ENCODE measurements at places on chromosomes 5 and 9.
A peak's percentile ranks its signal among the peaks of the same experiment; 100 is the strongest.

DNA sequence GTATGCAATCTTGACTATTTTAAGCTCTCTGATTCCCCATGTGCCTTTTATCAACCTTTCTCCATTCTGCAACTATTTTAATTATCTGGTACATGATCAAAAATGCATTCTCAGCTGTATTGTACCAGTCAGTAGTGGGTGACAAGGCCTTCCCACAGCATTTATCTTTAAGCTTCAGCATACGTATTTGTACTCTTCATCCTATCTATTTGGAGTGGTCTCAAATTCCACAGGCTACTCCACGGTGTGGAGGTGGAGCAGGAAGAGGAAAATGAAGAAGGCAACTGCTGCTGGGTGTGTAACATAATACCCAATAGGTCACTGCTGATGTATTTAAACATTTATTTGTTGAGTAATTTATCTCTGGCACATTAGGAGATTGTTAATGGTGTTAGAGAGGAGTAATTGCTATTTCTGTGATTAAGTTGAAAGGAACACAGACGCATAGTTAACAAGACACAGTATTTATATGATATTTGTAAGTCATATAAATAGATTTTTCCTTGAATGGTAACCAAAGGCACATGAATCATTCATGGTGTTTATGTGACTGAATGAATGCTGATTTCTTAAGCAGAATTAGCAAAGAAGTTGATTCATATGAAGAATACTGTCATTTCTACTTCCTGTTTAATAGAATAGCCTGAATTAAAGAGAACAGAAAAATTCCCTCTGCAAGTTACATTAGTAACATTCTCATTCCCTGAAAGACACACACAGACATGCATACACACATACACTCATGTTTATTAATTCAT lies 153.8 kb upstream of the NR3C1 start:
- DNase-seq: no peak

GRCh38 chr5:149438711-149439132 lies 59.6 kb upstream of the IL17B start:
- DNase-seq: no peak

- peak; percentile 51 for DNase-seq
Observed at GRCh38 chr9:83220730-83221129, 157.8 kb upstream of the RASEF start.

DNA sequence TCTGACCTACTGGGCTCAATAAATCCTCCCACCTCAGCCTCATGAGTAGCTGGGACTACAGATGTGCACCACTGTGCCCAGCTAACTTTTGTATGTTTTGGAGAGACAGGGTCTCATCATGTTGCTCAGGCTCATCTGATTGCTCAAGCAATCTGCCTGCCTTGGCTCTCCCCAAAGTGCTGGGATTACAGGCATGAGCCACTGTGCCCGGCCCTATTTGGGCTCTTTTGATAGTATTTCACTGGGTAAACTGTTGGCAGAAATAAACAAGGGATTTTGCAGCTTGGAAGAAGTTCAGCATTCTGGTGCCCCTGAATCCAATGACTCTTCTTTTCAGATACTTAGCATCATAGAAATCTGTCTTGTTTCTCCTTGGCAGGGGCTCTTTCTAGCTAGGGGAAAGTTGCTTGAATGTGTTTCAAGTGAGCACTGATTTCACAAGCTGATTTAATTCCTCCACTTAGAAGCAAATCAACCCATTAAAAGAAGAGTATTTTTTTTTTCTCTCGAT lies 146.8 kb downstream of the PAPPA start:
- no peak for DNase-seq

- no peak for DNase-seq
Observed at GRCh38 chr5:137651022-137651421, 84.9 kb downstream of the KLHL3 start.

DNA sequence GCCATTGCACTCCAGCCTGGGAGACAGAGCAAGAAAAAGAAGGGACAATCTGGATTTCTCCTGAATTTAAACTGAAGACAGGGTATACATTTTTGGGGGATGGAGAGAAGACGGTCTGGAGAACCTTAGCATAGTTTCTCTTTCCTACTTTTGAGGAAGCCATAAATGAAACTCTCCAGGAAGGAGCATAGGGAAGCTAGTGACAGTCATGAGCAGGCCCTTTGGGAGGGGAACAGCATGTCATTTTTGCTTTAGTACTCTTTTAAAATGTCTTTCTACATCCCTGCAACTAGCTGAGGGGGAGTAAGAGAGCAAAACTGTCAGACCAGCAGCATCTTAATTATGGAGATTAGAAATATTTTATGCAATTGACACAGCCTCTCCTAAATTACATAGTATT lies 8.2 kb upstream of the SLC44A1 start:
- DNase-seq: no peak

- DNase-seq: no peak
Observed at GRCh38 chr9:34145165-34145564, 18.7 kb upstream of the DCAF12 start.

- DNase-seq: peak; percentile 45
Observed at GRCh38 chr5:122727112-122727541, 47.8 kb upstream of the SNX2 start.

DNA sequence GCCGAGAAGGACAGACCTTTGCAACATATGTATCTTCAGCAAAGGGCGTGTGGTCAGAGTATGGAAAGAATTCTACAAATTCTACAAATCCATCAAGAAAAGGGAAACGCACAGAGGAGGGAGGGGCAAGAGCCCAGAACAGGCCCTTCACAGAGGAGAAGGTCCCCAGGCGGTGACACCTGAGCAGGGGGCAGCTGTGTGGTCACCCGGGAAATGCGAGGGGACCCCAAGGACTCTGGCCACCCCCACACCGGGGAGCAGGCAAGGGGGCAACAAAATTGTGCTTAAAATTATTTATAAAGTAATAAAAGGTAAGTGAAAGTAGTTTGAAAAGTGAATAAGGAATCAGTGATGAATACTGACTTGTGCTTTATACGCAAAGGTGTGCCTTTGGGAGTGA lies 17.6 kb downstream of the NACC2 start:
- no peak for DNase-seq

- no peak for DNase-seq
Observed at GRCh38 chr9:87731321-87731720, 5.4 kb downstream of the CTSL start.

GRCh38 chr9:124202447-124202971 lies 55.2 kb upstream of the NEK6 start:
- no peak for DNase-seq

GRCh38 chr5:88355490-88356050 lies 86.9 kb upstream of the TMEM161B start:
- no peak for DNase-seq

DNA sequence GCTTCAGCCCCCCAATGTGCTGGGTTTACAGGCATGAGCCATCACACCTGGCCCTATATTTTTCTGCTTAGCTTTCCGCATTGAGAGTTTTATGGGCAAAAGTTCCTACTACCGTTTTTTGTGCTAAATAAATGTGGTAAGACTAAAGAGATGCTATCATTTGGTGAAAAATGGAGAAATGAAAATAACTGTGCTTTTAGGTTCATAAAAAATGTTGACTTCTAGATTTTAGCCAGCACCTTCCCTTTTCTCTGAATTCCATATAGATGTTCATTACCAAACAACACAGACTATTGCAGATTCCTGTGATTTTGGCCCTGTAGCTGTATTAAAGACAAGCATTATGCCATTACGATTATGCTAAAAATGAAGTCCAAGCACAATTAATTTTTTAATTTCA lies 72.0 kb upstream of the CTSL start:
- no peak for DNase-seq

DNA sequence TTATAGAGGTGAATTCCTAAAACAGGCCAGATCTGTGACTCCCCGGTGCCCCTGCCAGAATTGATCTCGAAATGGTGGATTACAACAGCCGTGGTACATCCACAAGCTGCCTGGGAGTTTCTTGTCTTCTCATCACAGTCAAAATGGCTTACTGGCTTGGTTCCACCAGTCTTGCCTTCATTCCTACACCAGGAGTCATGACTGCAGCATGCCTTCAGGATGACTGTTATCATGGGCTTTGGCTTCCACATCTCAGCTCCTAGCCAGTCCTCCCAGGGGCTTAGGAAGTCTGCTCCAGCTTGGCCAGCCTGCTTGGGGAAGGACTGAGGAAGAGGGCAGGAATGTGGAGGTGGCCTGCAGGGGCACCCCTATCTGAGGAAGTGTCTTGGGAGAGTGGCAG lies 132.9 kb upstream of the NR3C1 start:
- DNase-seq: peak; percentile 86

- DNase-seq: no peak
Observed at GRCh38 chr9:105070176-105070575, 142.2 kb upstream of the ABCA1 start.

DNA sequence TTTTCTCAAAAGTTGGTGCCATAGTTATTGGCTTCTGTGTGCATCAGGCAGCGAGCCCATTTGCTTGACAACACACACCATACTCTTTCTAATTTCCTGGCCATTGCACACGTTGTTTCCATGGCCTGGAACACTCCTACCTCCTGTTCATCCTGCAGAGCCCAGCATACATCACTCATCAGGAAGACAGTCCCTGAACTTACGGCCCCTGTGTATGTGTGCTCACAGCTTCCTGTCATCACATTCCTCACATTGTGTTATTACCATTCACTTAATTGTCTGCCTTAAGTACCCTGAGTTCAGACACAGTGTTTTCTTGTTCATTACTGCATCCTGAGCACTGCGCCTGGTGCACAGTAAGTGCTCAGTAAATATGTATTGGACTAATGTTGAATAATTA lies 355.9 kb downstream of the PRELID2 start:
- no peak for DNase-seq

DNA sequence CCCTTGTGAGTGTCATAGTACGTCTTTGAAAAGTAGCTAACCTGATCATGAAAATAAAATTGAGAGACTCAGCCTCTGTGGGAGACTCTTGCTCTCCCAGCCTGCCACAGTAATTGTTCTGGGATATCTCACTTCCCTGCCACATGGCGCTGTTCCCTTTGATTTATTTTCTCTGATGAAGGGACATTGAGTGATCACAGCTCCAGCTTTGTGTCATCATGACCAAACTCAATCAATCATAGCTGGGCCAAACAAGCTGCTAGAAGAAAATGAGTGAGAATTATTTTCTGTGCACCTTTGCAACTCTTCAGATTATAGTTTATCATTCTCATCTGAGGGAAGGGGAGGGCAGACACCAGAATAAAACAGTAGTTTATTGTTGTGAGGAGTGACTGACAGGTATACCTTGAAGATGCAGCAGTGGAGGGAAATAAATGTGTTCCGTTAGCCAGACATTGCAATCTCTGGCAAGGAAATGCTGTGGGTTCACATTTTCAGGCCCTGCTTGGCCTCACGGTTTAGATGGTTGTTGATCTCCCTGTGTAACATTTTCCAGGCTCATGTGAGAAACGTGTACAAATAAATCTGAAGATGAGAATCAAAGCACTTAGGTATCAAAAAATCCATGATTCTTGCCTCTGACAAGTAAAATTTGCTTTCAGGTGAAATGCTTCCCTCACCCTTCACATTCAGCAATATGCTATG lies 174.7 kb upstream of the FBXL17 start:
- DNase-seq: no peak

DNA sequence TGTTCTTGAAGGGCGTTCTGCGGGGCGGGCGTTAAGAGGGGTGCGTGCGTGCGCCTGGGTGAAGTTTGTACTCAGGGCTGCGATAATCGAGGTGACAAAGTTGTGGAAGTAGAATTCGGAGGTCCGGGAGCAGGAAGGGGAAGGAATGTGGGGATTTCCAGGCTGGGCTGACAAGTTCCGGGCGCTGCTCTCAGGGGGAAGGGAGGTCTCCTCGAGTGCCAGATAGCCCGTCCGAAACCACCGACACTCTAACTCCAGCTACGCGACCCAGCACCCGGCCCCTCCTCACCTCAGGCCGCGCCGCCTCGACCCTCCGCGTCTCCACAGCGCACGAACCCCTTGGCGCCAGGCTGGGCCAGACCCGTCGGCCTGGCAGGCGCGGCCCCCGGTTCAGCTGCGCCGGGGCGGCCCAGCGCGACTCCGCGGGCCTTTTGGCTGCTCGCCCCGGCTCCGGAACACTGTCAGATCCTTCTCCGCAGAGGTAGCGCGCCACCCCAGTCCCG lies at the start of gene IL6ST:
Gene IL6ST (minus strand): TSS at position 469 of the 503 bp plus-strand sequence. CDS start 18,685 bp downstream, outside the sequence.
- no peak for DNase-seq

DNA sequence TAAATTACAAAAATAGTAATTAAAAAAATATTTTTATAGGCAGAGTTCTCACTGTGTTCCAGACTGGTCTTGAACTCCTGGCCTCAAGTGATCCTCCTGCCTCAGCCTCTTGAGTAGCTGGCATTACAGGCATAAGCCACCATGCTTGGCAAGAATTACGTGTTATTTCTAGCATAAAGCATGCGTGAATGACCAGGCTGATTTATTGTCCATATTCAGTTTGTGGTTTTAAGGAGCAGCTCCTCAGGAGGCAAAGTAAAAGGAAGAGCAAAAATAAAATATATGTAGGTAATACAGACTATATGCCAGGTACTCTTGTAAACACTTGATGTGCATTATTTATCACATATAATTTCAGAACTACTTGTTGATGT lies 7.1 kb upstream of the CD180 start:
- DNase-seq: no peak

DNA sequence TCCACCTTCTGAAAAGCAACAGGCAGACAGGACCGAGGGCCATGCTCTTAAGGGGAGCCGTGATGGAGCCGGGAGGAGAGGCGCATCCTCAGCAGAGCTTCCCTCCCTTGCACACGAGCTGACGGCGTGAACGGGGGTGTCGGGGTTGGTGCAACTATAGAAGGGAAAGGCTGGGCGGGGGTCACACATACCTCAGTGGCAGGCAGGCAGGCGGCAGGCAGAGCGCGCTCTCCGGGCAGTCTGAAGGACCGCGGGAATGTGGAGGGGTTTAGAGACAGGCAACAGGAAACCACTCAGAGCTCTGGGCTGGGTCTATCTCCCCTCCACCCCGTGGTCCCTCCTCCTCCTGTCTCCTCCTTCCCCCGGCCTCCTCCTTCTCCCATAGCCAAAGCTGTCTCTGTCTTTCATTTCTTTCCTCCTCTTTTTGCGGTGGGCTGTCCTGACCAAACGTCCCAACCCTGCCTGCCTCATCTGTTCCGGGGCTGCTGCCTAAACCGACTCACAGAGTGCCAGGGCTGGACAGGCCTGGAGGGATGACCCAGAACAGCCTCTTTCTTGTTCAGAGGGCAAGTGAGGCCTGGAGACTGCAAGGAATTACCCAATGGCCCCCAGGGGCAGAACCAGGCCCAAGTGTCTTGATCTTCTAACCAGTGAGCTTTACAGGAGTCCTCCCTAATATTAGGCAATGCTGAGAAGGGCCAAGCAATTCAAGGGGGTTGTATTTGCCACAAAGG lies at the start of gene SPARC:
Gene SPARC (minus strand): TSS at position 242 of the 734 bp plus-strand sequence. CDS start 10,727 bp downstream, outside the sequence.
- peak; percentile 62 for DNase-seq

GRCh38 chr9:38012767-38013450 lies 56.1 kb downstream of the SHB start:
- DNase-seq: no peak

- DNase-seq: no peak
Observed at GRCh38 chr5:172926796-172927195, 32.4 kb upstream of the RPL26L1 start.

DNA sequence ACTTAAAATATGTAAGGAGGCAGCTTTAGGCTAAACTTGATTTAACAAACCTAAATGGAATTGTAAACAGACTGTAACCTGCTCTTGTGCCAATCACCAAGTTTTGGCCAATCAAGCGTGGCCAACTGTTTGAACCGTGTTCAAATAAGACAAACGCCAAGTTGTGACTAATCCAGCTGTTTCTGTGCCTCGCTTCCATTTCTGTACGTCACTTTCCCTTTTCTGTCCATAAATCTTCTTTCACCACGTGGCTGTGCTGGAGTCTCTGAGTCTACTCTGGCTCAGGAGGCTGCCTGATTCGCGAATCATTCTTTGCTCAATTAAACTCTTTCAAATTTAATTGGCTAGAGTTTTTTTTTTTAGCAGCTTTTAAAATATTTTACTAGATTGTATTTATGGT lies 71.3 kb downstream of the LIX1 start:
- DNase-seq: no peak

All from retinal pigment epithelial cell (primary cell).